ENCODE measurements at places on chromosomes 6 and 20.
A peak's percentile ranks its signal among the peaks of the same experiment; 100 is the strongest.

DNA sequence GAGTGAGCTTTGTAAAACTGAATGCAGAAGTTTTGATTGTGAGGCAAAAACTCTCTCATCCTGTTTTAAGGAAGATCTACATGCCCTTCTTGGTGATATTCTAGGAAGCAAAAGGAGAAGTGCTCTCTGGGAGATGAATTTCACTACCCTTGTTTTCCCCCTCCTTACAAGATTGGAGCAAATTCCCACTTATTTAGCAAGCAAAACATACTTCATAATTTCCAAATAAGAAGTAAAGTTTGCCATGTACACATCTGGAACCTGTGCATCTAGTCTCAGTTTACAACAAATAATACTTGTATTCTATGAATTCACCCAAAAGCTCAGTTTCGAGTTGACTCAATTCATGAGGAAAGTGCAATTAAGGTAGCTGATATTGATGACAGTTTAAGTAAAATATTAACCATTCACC lies 27.6 kb upstream of the IFNGR1 start:
- no peak for DNase-seq

GRCh38 chr6:49205526-49205925 lies 257.5 kb downstream of the MMUT start:
- DNase-seq, result no peak

- DNase-seq, result no peak
Measured at GRCh38 chr6:28501259-28501658, 14.3 kb downstream of the GPX6 start.

DNA sequence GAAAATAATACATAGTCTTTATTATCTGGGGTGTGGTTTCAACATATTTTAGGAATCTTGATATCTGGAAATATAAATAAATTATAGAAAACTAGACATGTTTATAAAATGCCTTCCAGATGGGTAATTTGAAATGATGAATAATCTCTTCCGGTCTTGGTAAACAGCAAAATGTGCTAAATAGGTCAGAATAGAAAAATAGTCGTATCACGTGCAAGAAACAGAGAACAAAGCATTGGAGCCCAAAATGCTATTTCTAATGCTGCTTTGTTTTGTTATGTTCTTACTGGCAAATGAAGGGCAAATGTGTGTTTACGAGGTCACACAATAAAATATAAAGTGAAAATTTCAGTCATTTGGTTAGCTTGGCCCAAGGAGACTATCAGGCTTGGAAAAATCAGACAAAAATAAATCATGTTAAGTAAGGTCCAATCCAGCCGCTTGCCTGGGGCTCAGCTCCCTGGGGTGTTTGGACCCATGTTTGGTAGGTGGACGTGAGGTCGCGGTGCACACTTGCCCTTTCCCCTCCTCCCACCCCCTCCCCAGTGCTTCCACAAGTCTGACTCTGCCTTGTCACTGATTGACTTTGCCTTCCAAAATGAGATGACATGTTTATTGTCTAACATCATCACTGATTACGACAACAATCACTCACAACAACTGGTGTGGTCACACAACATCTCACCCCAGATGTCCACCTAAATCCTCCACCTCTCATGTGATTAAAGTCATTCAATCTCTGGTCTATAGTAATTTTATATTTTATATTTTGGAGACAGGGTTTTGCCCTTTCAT lies 56.0 kb downstream of the RIN2 start:
- DNase-seq, result no peak

- no peak for DNase-seq
Measured at GRCh38 chr6:39466631-39467030, 144.1 kb upstream of the KCNK16 start.

GRCh38 chr6:11236076-11236750 lies 3.7 kb upstream of the NEDD9 start:
- DNase-seq, result peak; percentile 20

DNA sequence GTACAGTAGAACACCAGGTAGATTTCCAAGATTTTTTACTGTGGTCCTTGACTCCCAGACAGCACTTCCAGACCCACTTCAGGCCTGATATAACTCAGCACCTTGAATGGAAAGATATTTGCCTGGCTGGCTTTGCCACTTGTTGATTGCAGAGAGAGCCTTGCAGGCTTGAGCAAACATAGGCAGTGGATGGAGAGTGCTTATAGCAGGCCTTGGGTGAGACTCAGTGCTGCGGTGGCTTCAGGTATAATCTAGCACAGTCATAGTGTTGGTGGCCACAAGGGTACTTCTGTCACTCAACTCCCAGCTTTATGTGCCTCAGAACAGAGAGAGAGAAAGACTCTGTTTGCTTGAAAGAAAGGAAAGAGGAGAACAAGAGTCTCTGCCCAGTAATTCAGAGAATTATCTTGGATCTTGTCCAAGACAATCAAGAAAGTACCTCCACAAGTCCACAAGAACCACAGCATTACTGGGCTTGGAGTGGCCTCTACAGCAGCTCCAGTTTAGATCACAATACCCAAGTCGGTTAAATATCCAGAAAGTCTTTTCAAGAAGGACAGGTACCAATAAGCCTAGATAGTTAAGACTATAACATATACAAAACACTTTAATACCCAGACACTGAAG lies 70.5 kb upstream of the FKBP1C start:
- DNase-seq, result no peak

DNA sequence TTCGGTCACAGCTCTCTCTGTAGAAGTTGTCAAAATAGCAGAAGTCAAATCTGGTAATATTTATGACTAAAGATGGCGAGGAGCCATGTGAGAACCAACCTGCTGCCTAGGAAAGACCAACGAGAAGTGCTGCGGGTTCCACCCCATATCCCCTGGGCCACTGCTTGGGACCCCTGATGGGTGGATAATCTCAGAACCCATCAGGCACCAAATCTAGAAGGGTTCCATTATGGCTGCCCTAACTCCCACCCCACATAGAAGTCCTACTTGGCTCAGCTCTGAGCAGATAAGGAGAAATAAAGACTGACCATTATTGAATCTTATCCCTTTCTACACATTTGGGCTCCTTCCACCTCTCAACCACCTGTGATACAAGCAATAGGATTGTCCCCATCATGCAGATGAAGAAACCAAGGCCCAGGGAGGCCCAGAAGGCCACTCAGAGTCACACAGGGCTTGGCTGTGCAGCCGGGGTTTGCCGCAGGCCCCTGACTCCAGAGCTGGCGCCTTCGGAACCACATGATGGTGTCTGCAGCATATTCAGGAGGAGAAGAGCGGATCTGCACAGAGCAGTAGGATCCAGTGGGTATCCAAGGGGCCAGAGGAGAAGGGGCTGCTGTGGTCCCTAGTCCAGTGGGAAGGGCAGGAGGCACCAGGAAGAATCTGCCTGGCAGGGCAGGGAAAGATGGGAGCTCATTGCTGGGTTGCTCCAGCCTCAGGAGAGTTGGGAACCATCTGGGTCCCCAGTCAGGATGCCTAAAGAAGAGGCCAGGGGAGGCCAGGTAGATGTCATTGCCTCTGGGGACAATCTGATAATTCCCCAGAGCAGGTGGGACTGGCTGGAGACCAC lies 9.6 kb upstream of the PCMTD2 start:
- DNase-seq, result no peak

DNA sequence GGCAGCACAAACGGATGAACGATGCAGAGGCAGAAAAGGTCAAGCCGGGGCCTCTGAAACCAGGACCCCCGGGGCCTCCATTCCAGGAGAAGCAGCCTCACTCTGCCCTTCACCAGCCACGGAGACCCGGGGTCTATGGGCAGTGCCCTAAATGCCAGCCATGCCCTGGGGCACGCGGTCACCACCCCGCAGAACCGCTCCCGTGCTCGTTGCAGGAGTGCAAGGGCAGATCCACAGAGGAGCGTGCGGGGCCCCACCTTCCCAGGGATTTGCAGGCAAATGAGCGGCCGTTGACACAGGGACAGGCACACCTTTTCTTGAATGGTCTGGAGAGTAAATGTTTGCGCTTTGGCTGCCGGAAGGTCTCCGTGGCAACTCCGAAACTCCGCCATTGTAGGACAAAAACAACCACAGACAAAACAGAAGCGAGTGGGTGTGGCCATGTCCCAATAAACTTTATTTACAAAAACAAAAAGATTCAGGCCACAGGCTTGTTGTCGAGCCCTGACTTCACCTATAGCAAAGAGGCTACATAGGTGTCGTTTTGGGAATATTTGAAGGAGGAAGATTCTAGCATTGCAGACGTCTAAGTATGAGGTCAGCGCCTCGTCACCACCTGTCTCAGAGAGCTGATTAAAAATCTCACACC lies 163.3 kb downstream of the TAF4 start:
- DNase-seq, result no peak

DNA sequence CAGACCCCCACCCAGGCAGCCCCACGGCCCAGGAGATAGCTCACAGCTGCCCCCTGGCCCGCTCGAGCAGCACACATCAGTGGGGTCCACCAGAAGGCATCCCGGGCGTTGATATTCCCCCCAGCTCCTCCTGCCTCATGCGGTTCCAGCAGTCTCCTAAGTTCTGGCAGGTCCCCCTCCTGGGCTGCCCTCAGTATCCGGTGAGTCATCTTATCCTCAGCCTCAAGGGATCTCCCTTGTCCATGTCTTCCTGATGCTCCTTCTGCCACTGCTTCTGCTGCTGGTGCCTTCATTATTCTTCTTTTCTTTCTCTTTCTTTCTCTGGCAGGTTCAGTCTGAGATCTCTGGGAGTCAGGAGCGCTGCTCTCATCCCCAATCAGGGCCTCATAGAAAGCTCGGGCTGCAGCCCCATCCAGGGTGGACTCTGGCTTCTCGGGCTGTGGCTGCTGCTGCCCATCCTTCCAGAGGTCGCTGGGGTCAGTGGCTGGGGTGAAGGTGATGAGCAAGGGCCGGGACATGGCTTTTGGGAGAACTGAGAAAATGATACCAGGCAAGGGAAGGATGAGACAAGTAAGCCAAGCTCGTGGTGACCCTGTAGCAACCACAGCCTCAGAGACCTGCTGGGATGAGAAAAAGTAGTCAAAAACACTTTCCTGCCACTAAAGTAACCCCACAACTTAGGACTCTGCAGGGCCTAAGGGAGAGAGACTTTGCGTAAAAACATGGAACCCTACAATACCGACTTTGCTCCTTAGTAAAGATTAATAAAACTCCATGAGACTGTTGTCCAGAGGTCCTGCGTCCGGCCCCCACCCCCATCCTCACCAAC lies 622 bp downstream of the GPANK1 start:
- DNase-seq, result no peak

DNA sequence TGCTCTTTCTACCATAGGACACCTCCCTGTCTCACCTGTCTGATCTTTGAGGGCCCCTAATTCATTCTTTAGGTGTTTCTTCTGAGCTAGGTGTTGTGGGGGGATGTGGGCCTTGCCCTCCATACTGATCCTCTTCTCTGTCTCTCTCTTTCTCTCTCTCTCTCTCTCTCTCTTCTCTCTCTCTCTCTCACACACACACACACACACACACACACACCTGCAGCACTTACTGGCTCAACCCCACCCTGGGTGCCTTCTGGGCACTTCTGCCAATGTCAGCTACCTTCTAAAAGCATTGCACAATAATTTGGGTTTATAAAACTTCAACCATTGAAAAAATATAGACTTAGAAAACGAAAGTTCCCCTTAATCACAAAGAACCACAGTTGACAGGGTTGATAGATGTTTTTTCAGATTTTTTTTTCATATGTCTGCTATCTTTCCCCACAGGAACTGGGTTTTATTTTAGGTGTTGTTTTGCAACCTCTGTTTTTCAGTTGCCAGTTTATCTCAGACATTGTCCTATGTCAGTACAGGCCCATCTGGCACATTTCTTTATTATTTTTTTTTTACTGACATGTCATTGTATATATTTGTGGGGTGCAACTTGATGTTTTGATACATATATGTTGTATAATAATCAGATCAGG lies 28.1 kb downstream of the PKIG start:
- no peak for DNase-seq

GRCh38 chr6:3202999-3203696 lies 24.3 kb downstream of the TUBB2B start:
- DNase-seq, result no peak

DNA sequence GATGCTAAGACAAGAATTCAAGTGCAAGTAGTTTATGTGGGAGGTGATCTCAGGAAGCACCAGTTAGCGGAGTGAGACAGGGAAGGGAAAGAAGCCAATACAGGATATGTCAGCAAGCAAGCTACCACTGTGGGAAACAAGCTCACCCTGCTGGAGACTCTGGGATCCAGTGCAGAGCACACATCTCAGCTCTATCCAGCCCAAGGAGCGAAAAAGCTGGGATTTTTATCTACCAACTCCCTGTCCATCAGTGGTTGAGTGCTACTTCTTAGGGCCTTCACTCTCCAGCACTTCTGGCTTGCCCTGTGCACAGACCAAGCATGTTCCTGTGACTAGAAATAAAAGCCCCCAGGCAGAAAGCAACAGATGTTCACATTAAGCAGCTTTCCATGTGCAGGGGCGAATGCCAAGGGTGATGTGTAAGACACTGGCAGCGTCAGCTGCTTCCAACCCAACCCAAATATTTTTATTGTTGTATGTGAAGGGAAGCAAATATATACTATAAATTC lies 10.8 kb upstream of the RNF24 start:
- no peak for DNase-seq

GRCh38 chr20:58978351-58979190 lies 2.5 kb upstream of the NELFCD start:
- no peak for DNase-seq

- no peak for DNase-seq
Measured at GRCh38 chr6:89205819-89206218, 11.3 kb downstream of the GABRR1 start.

DNA sequence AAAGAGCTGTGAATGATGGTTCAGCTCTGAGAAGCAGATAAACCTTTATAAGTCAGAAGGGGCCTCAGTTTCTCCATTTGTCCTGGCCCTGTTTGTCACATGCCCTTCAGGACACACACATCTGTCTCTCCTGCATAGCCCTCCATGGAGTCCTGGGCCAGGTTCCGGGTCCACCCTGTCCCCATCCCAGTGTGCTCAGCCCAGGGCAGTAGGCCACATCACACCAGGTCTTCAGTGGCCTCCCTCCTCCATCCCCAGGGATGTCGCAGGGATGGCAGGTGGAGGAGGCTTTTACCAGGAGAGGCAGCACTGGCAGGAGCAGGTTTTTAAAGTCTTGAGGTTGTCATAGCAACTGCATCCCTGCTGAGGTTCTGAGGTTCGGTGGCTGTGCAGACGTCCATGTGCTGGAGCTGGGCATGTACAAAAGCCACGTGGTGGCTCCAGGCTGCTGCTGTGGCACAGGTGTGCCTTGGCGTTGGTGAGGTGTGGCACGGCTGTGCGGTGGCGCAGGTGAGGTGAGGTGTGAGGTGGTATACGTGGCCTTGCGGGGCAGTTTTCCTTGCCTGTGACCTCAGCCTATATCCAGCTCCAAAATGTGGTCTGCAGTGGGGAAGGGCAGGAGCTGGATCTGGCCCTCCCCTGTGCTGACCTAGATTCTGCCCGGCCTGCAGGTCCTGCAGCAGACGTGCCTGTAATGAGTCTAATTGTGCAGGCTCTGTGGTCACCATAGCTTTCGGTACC lies 8.0 kb upstream of the NPBWR2 start:
- no peak for DNase-seq

- no peak for DNase-seq
Measured at GRCh38 chr6:150641398-150642139, 41.9 kb downstream of the PLEKHG1 start.

- no peak for DNase-seq
Measured at GRCh38 chr20:10634211-10634610, 39.6 kb downstream of the JAG1 start.
